Testis (tissue), 5 donors: ENCODE measurements at places on chromosomes 11 and 22.

GRCh38 chr11:117620086-117620485 is 176.9 kb downstream of the DSCAML1 start:
- no peaks in the 10 kb centered on the region for H3K36me3 ChIP-seq
- no peak overlapping the region for H3K4me3 ChIP-seq
- no peak for DNase-seq
- H3K27me3 ChIP-seq: no peaks in the 10 kb centered on the region
- H3K4me1 ChIP-seq: no peaks in the 10 kb centered on the region
- H3K27ac ChIP-seq: no peak overlapping the region

DNA sequence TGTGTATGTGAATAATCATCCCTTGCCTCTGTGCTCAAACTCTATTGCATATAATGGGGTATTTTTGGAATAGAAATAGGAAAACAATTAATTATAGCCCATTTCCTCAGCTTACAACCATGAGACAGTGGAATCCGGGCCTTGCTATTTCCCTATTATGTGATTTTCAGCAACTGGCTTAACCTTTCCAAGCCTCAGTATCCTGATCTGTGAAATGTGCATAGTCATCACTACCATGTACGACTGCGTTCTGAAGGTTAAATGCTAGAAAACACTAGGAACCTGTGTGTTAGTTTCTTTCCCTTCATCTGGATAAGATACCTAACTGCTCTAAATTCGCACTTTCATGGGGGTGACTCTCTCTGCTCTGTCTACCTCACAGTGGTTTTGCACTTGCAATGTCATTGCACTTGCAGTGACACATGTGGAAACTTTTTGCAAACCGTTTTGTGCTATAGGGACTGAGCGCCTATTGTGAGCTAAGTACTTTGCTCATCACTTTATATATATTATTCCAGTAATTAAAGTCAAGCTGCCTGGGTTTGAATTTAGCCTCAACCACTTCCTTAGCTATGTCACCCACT is 48.3 kb downstream of the IRAG1 start:
- no peak overlapping the region for H3K27ac ChIP-seq
- no peaks in the 10 kb centered on the region for H3K27me3 ChIP-seq
- DNase-seq: no peak
- peaks cover 15% of the 10 kb centered on the region for H3K4me1 ChIP-seq

- no peaks in the 10 kb centered on the region for H3K27me3 ChIP-seq
- no peak overlapping the region for H3K27ac ChIP-seq
- no peak overlapping the region for H3K4me3 ChIP-seq
- no peaks in the 10 kb centered on the region for H3K4me1 ChIP-seq
- DNase-seq: no peak
Observed at GRCh38 chr22:35517207-35517606, 23.4 kb upstream of the RASD2 start.

- H3K4me1 ChIP-seq: no peaks in the 10 kb centered on the region
- no peaks in the 10 kb centered on the region for H3K27me3 ChIP-seq
- no peak overlapping the region for H3K27ac ChIP-seq
- no peak for DNase-seq
- no peaks in the 10 kb centered on the region for H3K36me3 ChIP-seq
- H3K4me3 ChIP-seq: no peak overlapping the region
Observed at GRCh38 chr11:118295815-118296454, 8.6 kb upstream of the CD3E start.

DNA sequence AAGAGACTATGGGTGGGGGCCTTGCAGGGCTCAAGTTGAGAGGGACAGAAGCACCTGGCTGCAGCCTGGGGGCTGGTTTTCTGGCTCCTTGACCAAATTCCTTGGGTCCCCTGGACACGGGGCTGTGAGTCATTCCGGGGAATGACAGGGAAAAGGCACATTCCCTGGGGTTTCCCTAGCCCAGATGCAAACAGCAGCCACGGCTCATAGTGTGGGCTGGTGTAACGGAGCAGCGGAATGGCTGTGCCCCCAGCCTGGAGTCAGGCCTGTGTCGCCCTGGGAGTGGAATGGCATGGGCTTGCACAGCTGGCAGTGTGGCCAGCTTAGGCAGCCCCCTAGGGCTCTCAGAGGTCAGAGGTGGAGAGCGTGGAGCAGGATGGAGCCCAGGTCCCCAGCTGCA is 77.6 kb upstream of the KCNQ1OT1 start:
- H3K27ac ChIP-seq: no peak overlapping the region
- no peaks in the 10 kb centered on the region for H3K36me3 ChIP-seq

DNA sequence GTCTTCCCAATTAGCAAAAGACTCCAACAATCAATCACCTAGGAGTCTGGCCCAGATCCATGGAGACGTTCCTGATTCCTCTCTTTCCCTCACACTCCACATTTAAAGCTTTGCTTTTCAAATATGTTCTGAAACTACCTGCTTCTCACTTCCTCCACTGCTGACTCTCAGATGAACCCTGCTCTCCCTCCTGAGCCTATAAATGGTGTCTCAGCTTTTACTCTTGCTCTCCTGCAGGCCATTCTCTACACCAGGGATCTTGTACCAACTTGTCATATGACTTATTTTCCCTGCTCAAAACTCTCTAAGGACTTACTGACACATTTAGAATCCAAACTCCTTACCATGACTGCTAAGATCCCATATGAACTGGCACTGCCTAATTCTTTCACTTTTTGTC is 138.4 kb upstream of the DDI1 start:
- no peak for DNase-seq
- no peak overlapping the region for H3K27ac ChIP-seq
- H3K27me3 ChIP-seq: no peaks in the 10 kb centered on the region
- H3K4me3 ChIP-seq: no peak overlapping the region
- H3K36me3 ChIP-seq: no peaks in the 10 kb centered on the region

DNA sequence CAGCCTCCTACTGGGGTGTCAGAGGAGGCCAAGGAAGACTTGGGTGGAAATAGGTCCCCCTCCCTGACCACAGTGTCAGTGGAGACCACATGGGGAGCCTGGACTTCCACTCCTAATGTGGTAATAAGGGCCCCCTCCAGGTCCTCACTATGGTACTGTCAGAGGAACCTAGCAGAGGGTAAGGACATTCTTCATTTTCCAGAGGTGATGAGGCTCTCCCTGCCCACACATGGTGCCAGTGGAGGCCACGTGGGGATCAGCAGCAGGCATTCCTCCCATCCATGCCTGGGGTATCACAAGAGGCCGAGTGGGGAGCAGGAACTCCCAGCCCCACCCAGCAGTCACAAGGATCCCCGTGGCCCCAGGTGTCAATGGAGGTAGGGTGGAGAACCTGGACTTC is 6.5 kb upstream of the CLDN5 start:
- H3K4me3 ChIP-seq: no peak overlapping the region
- H3K4me1 ChIP-seq: peaks cover 8% of the 10 kb centered on the region
- no peaks in the 10 kb centered on the region for H3K27me3 ChIP-seq
- no peak overlapping the region for H3K27ac ChIP-seq
- no peaks in the 10 kb centered on the region for H3K36me3 ChIP-seq
- no peak for DNase-seq

- H3K4me1 ChIP-seq: no peaks in the 10 kb centered on the region
- H3K36me3 ChIP-seq: no peaks in the 10 kb centered on the region
- H3K27me3 ChIP-seq: no peaks in the 10 kb centered on the region
- no peak for DNase-seq
- H3K4me3 ChIP-seq: no peak overlapping the region
- H3K27ac ChIP-seq: no peak overlapping the region
Observed at GRCh38 chr11:104819603-104820002, 78.7 kb downstream of the CASP12 start.

- H3K27ac ChIP-seq: no peak overlapping the region
- H3K4me1 ChIP-seq: no peaks in the 10 kb centered on the region
- H3K4me3 ChIP-seq: no peak overlapping the region
- no peaks in the 10 kb centered on the region for H3K36me3 ChIP-seq
- no peaks in the 10 kb centered on the region for H3K27me3 ChIP-seq
Observed at GRCh38 chr22:29193021-29193420, 12.7 kb upstream of the EMID1 start.

DNA sequence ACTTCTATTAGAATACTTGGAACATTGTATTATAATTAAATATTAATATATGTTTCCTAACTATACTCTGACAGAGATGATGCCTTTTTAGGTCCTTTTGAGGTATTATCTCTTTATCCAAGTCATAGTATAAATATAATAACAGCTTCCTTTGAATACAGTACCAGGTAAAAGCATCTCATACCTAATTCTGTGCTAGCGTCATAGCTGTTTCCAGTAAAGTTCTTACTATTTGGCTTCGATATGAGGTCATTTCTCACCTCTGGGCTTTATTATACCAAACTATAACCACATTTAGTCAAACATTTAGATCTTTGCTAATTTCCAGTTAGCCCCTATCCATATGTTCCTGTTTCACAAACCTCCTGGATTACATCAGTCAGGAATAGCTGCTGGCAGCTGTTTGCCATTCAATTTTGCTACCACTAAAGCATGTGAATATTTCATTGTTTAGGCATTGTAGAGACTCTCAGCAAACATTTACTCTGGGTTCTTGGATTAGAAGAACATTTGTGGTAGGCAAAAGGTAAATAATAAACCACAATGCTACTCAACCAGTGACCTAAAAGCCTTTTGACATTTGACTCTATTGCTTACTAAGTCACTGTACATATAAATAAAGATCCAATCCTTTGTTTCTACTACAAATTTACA is 255.1 kb downstream of the TTC28 start:
- H3K27me3 ChIP-seq: no peaks in the 10 kb centered on the region
- no peaks in the 10 kb centered on the region for H3K36me3 ChIP-seq
- H3K4me1 ChIP-seq: peaks cover 7% of the 10 kb centered on the region
- no peak overlapping the region for H3K4me3 ChIP-seq
- no peak for DNase-seq
- H3K27ac ChIP-seq: no peak overlapping the region

DNA sequence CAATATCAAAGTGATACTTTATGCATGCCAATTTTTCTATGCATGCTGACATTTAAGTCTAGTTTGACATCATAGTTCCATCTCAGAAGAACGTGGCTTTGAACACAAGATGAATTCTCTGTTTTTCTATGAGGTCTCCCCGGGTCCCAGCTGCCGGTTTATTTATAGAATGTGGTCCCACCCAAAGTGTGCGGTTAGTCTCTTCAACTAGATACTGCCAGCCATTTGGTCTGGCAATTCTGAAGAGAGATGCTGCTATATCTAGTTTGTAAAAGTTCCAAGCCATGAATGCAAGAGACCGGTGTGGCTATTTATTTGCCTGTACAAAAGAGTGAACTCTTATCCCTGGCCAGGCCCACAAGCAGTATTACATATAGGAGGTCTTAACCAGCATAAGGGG is 9.2 kb downstream of the OR5A2 start:
- H3K27ac ChIP-seq: no peak overlapping the region
- H3K36me3 ChIP-seq: no peaks in the 10 kb centered on the region
- no peak overlapping the region for H3K4me3 ChIP-seq
- H3K4me1 ChIP-seq: no peaks in the 10 kb centered on the region

- no peak overlapping the region for H3K4me3 ChIP-seq
- DNase-seq: no peak
- no peak overlapping the region for H3K27ac ChIP-seq
- no peaks in the 10 kb centered on the region for H3K27me3 ChIP-seq
- no peaks in the 10 kb centered on the region for H3K36me3 ChIP-seq
- no peaks in the 10 kb centered on the region for H3K4me1 ChIP-seq
Observed at GRCh38 chr11:83628622-83629355, 342.6 kb upstream of the CCDC90B start.

- H3K27me3 ChIP-seq: no peaks in the 10 kb centered on the region
- DNase-seq: no peak
- no peak overlapping the region for H3K27ac ChIP-seq
- H3K4me3 ChIP-seq: no peak overlapping the region
Observed at GRCh38 chr22:48803948-48804810, 1023.5 kb downstream of the BRD1 start.

GRCh38 chr11:70173018-70173417 is 30.1 kb upstream of the FADD start:
- no peaks in the 10 kb centered on the region for H3K4me1 ChIP-seq
- no peak overlapping the region for H3K4me3 ChIP-seq
- H3K27me3 ChIP-seq: no peaks in the 10 kb centered on the region
- H3K27ac ChIP-seq: no peak overlapping the region
- H3K36me3 ChIP-seq: no peaks in the 10 kb centered on the region
- DNase-seq: no peak

- H3K27ac ChIP-seq: no peak overlapping the region
- no peaks in the 10 kb centered on the region for H3K27me3 ChIP-seq
- no peak for DNase-seq
- H3K4me1 ChIP-seq: no peaks in the 10 kb centered on the region
- H3K4me3 ChIP-seq: no peak overlapping the region
- H3K36me3 ChIP-seq: no peaks in the 10 kb centered on the region
Observed at GRCh38 chr22:48908547-48908946, 919.1 kb downstream of the BRD1 start.

DNA sequence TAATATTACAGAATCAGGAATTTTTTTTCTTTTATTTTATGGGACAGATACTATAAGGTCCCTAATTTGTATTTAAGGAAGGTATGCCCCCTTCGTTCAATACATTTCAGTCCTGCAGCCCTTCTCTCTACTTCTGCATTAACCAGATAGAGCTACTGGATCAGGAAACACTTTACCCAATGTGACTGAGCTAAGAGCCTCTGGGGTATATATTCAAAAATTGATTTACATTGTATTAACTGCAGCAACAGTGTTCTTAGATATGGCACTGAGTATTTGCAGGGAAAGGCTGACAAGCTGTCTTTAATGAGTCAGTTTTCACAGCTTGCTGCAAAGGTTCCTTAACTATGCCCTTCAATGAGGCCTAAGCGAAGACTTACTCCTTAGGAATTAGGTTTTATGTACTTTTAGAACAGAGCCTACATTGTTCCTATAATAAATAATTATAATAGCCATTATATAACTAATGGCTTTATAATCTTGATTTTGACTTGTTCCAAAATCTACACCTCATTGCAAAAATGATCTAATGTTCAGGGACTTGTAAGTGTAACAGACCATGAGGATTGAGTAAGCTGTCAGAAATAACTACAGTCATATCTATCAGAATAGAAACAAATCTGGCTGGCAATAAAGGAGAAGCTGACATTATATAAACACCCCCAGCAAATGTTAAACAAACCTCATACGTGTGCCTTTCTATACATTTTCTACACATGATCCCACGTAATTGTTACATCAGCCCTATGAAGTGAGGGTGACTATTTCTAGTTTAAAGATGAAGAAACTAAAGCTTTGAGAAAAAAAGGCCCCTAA is 55.0 kb downstream of the DDI1 start:
- H3K27me3 ChIP-seq: no peaks in the 10 kb centered on the region
- H3K36me3 ChIP-seq: no peaks in the 10 kb centered on the region
- H3K4me3 ChIP-seq: no peak overlapping the region
- no peak for DNase-seq
